ENCODE measurements at places on chromosomes 1 and 21.

GRCh38 chr1:55428231-55428630, 213.1 kb upstream of the USP24 start:
- no peak for DNase-seq

GRCh38 chr1:183285256-183285655, 99.2 kb downstream of the LAMC2 start:
- DNase-seq: no peak

- no peak for DNase-seq
These were observed 18.8 kb downstream of the SLX9 start for GRCh38 chr21:44958471-44959191.

DNA sequence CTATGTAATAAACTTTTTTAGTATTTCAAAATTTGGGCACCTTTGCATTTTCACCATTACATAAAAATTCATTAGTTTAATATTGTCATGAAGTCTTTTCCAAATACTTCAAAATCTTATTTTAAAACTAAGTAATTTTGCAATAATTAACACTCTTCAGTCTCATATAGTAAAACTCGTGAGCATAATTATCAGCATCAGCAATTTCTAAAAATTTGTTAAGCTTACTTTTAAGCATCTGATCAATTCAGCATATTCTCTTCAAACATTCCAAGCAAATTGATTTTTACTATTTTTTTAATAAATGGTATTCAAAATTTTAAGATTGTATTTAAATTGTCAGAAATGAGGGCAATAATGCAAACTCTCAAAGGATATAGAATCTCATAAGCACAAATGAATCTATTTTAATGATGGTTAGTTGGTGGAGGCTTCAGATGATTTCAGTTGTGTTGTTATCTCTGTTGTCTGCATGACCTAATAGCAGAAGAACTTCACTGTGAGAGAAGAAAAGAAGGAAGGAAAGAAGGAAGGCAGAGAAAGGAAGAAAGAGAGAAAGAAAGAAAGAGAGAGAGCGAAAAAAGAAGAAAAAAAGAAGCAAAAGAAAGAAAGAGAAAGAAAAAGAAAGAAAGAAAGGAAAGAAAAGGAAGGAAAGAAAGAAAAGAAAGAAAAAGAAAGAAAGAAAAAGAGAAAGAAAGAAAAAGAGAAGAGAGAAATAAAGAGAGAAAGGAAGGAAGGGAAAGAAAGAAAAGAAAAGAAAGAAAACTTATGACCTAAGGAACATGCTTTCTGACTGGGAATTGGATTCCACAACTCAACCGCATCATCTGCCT, 860.5 kb downstream of the NCAM2 start:
- no peak for DNase-seq

DNA sequence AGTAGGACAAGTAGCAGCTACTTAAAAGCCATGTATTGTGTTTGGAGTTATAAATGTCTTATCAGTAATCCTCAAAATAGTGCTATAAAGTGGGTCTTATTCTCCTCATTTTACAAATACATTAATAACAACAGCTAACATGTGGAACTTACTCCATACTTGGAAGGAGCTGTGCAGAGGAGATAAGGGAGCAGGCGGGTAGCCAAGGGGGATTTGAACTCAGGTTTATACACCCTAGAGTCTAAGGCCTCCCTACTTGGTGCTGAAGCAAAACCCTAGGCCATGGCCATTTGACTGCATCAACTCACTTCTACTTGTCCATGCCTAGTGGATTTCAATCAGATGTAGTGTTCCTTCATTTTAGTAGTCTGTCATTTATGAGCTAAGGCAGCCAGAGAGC, 72.1 kb downstream of the LMO4 start:
- DNase-seq: no peak

DNA sequence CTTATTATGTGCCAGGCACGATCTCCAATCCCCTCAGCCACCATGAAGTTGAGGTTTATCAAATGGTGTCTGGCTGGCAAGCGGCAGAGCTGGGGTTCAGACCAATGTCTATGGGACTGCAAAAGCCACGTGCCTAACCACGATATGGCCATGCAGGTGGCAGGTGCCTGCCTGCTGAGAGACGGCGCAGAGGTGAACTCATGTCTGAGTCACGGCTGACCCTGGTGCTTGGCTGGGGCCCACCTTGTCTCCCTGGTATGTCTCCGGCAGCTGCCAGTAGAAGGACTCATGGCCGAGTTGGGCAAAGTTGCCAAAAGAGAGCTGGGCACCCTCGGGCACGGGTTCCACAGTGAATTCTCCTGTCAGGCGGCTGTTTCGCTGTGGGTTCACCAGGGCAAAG, 59.9 kb downstream of the LDLRAD2 start:
- DNase-seq: no peak

GRCh38 chr1:182783068-182783467, 6.5 kb upstream of the NPL start:
- DNase-seq: no peak

GRCh38 chr1:6961289-6961688, 176.0 kb downstream of the CAMTA1 start:
- no peak for DNase-seq

GRCh38 chr1:232697187-232697822, 67.4 kb upstream of the SIPA1L2 start:
- no peak for DNase-seq

- DNase-seq: no peak
These were observed 425.6 kb upstream of the NCAM2 start for GRCh38 chr21:20572582-20572981.

DNA sequence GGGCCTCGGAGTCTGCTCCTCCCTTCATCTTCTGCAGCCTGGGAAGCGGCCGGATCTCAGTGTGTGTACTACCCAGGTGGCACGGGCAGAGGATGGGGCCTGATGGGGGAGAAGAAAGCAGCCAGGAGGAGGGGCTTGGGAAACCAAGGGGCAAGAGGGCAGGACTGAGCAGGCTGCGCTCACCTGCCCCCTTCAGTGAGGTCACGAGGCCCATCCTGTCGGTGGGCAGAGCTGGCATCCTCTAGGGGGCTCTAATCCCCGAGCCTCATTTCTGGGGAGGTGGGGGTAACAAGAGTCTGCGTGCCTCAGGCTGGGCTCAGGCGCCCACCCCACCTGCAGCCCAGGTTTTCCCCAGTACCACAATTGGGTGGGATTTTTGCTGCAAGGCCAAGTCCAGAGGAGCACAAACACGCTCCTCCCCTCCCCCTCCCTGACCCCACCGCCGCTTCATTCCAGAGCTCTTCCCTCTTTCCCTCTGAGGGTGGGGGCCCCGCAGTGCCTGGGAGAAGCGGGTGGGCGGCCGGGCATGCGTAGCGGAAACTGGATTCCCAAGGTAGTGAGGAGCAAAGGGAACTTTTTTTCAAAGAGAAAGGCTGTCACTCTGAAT, 1.8 kb upstream of the WNT3A start:
- DNase-seq: no peak

GRCh38 chr1:205301205-205301821, 20.2 kb downstream of the NUAK2 start:
- no peak for DNase-seq

DNA sequence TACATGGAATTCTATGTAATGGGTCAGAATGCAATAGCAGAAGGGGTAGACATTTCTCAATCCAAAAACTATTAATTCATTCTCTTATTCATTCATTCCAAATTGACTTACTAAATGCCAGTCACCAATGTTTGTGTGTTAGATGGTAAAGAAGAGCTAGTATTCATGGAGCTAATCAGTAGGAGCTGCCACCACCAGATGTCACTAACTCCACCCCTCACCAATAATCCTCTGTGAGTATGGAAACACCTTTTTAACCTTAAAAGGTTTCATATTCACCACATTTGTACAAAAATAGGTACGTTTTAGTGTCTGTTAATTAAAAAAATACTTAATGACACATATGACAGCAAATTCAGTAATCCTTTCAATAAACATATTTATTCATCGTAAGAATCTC, 131.8 kb upstream of the PKN2 start:
- DNase-seq: no peak
